ENCODE measurements at places on chromosomes 1 and 21. TPM values are rescaled to one million over a fixed set of nuclear protein-coding genes. Genes with fewer than 3 reads are reported as not detected.

The PDZK1 gene
- total RNA-seq = 8.7 TPM

The OR2T29 gene
- not detected for total RNA-seq

The TCHH gene
- total RNA-seq = 315 TPM

The EPHB2 gene
- 13.6 TPM for total RNA-seq

The TEDDM1 gene
- total RNA-seq = not detected

The PLEKHG5 gene
- total RNA-seq = 14.3 TPM

The ATAD3C gene
- total RNA-seq = 0.39 TPM

The PRAMEF26 gene
- not detected for total RNA-seq

The CSF3R gene
- total RNA-seq = 21.7 TPM

The SLC2A5 gene
- total RNA-seq = 9.1 TPM

The OXCT2 gene
- 2.4 TPM for total RNA-seq

The PLA2G4A gene
- total RNA-seq = 24.3 TPM

The OR2M2 gene
- not detected for total RNA-seq

The SELL gene
- total RNA-seq = 12.3 TPM

Data from skin of body (tissue), 3 donors.